Fibroblast of skin of left quadriceps (primary cell): ENCODE measurements at places on chromosomes 13 and 19.
A peak's percentile ranks its signal among the peaks of the same experiment; 100 is the strongest.

DNA sequence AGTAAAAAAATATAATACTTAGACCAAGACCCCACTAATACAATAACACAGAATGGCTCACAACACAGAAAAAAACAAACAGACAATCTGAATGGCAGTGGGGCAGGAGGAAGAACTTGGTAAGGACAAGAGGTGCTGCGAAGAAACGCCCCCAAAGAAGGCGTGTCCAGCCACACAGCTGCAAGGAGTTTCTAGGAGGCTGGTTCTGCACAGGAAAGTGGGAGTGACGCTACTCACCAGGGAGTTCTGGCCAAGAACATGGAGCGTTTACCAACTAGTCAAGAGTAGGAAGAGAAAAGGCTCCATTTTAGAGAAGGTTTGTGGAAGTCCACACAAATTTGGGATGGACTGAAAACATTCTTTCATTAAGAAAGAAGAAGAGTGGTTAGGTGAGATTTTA is 95.3 kb upstream of the SLC15A1 start:
- DNase-seq, result no peak

GRCh38 chr19:14418856-14419105 is 360 bp downstream of the DDX39A start:
- no peak for DNase-seq

- DNase-seq, result no peak
These were observed 60.5 kb upstream of the TPM4 start for GRCh38 chr19:16015805-16016173.

- no peak for DNase-seq
These were observed 21.8 kb downstream of the TSKS start for GRCh38 chr19:49741210-49741844.

DNA sequence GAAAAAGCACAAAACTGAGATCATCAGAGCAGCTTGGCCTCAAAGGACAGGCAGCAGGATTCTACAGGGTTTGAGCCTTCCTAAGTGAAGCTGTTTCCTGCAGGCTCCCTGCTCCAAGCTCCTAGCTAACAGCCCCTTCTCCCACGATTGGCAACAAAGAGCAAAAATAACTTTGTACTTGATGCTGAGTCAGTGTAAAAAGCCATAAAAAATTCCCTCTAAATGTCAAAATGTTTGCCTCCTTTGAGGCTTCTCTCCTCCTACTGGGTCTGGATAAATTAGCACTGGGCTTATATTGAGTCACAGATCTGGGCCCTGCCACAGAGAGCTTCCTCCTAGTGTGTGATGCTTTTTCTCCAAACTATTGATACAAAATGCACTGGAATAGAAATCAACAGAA is 153.3 kb downstream of the TNFRSF19 start:
- DNase-seq, result peak; percentile 69

DNA sequence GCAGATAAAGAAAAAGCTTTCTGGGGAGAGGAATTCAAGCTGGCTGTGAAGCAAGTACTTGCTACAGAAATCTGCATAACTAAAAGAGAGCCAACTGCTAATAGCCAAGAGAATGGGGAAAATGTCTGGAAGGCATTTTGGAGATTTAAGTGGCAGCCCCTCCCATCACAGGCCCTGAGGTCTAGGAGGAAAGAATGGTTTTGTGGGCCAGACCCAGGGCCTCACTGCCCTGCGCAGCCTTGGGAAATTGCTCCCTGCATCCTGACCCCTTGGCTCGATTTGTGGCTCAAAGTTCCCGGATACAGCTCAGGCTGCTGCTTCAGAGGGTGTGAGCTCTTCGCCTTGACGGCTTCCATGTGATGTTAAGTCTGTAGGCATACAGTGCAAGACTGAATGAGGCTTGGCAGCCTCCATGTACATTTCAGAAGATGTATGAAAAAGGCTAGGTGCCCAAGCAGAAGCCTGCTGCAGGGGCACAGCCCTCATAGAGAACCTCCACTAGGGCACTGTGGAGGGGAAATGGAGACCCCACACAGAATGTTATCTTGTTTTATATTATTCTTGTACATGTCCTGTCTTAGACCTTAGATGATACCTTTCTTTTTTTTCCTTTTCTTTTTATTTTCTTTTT is 34.4 kb downstream of the MZT1 start:
- DNase-seq, result no peak

DNA sequence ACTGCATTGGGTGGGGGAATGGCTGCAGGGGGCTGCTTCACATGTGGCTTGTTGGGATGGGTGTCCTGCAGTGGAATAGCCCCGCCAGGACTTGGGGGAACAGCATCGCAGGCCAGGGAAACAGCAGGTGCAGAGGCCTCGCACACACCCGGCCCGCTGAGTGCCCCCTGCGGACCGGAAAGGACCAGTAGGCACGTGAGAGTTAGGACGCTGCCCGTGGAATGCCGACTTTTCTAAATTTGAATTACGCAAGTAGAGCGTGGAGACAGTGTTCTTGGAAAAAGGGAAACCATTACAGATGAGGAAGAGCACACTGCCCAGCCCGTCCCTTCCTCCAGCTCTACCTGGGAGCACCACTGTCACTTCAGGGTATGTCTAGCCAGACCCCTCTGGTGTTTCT is 11.5 kb downstream of the DNM2 start:
- no peak for DNase-seq

- no peak for DNase-seq
These were observed 1.5 kb downstream of the ATCAY start for GRCh38 chr19:3882041-3882384.

- DNase-seq, result no peak
These were observed 9.6 kb downstream of the USP12 start for GRCh38 chr13:27161980-27162379.

DNA sequence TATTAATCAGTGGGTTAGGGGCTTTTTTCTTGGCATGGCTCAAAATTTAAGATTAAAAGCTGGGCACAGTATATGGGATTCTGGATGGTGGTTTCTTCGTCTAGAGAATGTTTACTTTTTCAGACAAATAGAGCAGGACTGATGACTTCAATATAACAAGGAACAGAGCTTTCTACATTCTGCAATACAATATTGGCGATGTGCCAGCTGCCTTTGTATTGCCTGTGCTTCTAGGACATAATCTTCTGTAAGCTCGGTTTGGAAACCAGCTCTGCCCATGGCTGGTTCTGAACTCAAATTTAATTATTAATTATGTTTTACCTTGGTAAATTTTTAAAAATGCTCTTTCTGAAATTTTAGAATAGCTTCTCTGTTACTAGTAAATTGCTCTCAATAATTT is 139.1 kb upstream of the TRPC4 start:
- DNase-seq, result no peak

GRCh38 chr19:55693336-55693974 is 18.4 kb downstream of the EPN1 start:
- DNase-seq, result no peak

DNA sequence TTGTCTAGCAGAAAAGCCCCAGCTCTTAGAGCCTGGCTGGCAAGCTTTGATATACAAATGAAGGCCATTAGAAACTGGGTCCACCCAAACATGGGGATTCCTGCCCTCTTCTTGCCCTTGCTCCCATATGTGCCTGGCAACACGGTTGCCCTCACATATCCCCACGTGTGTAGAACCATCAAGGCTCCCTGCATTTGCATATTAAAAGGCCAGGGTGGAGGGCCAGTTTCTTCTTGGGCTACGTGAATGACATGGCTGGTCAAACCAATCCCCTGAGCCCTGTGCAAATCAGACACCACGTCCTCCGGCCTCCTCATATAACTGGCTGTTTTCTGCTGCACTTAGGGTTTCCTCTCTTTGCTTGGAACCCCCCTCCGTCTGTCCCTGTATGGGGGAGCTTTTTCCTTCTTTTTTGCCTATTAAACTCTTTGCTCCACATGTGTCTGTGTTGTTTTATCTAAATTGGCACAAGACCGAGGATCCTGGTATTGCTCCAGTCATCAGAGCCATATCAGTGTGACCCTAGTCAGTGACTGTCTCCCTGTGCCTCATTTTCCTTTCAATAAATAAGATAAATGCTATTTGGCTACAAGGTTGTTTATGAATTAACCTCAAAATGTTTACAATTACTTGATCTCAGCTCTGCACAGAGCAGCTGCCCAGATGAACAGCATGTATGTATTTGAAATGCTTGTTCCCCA is 30.3 kb upstream of the CEACAM1 start:
- no peak for DNase-seq

GRCh38 chr13:85709721-85710120 is 89.5 kb downstream of the SLITRK6 start:
- no peak for DNase-seq

GRCh38 chr13:48679941-48680680 is 26.4 kb downstream of the CYSLTR2 start:
- DNase-seq, result no peak

DNA sequence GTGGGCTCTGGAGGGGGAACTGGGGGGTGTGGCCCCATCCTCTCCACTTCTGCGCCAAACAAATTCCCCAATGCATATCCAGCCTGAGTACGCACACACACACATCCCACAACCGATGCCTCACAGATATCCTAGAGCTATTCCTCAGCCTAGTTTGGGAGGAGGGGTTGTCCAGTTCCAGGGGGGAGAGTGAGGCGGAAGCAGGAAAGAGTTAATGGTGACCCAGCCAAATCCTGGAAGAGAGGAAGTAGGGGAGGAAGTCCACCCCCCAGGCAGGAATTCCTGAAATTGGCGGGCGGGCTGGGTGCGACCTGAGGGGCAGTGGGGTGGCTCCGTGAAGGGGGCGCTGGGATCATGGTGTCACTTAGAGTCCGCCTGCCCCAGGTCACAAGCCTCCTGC is 897 bp downstream of the GPR4 start:
- DNase-seq, result no peak

DNA sequence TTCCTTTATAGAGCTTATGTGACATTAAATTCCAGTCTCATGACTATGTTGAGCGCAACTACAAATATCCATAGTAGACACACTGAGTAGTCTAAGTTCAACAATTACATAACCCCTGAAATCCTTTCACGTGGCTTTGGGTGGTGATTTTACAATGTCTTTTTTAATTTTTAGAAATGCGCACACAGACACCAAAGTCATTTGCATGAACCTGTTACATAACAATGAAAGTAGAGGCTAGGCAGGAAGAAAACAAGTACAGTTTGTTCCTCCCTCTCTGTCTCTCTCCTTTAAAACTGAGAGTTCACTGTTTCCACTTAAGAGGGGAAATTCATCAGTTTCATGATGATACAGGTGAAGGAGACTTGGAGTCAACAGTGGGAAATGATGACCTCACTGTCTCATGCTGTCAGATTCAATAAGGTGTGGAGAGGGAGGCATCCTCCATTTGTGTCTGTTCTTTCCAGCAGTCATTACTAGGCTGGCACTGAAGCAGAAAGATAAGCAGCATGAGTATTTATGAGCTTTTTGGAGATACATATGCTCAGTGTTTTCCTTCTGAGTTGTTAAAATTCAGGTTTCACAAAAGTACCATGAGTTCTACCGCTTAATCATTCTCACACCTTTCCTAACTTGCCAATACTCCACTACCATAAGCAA is 201.8 kb downstream of the LHFPL6 start:
- no peak for DNase-seq

DNA sequence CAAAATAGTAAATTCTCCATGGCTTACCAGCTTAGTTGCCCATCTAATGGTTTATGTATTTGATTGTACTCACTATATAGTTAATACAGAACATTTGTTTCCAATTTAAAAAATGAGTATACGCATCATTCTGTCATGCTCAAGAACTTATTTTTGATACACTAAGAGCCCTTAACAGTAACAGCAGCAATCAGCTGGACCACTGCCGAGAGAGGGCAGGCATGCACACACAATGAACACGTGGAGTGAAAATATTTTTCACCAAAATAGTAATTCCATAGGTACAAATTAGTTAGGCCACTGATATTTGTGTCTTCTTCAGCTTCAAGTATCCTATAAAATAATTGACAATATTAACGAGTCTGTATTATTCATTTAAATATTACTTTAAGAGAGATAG is 109.9 kb downstream of the KLF12 start:
- DNase-seq, result no peak

DNA sequence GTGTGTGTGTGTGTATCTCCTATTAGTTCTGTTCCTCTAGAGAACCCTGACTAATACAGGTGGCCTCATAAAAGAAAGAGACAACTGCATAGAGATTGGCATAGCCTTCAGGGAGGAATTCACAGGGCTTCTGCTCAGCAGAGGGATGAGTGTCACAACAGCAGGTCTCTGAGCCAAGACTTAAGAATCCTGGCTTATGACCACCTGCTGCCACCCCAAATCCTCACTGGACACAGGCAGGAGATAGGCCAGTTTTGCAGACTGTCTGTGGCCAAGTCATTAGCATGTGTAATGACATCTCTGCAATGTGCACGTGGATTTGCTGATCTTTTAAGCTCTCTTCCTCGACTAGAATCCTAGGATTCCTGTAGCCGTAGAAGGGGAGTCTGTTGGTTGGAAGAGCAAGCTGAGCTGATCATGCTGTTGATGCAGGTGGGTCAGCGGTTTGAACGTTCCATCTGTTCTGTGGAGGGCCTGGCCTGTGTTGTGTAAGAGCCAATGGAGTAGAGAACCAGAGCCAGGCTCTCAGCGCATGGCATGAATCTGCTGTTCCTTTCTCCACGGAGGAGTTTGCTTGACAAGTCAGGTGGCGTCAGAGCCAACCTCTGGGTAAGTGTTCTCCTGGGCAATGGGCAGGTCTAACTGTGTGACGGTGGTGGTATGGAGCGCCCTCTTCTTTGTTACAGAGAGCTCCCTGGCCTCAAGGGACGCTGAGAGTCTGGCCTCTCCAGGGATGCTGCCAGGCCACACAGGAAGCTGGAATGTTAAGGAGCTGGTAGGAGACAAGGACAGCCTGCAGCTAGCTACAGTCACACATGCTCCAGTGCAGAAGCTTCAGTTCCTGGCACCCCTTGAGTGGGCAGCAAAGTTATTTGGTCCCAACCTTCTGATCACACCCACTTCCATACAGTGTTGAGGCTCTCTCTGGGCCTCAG is 503.1 kb downstream of the FOXO1 start:
- DNase-seq, result no peak

- no peak for DNase-seq
These were observed 80.5 kb downstream of the COL4A2 start for GRCh38 chr13:110387451-110388107.

GRCh38 chr13:111388851-111389500 is 68.5 kb downstream of the TEX29 start:
- no peak for DNase-seq

- DNase-seq, result no peak
These were observed 18.2 kb upstream of the AMER2 start for GRCh38 chr13:25190256-25190655.

DNA sequence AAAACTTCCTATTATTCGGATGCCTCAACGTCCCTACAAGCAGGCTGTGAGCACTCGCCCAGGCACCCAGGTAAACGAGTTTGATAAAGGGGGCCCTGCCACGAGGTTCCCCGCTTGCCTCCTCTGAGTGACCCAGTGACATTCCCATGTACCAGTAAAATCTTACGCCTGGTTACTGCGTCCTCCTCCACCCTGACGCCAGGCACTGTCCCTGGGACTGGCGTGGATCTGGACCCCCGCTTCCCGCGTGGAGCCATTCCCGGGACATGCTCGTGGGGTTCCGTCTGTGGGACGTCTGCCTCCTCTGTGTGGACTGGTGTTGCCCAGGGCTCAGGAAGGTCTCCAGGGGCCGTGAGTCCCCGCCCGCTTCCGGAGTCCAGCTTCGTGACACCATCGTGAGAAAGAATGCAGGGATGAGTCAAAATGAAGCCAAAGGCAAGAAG is 407 bp upstream of the ZNF550 start:
- no peak for DNase-seq

GRCh38 chr13:52455677-52456041 is 381 bp downstream of the CKAP2 start:
- DNase-seq, result peak; percentile 28

GRCh38 chr13:35252536-35253205 is 223.8 kb downstream of the MAB21L1 start:
- DNase-seq, result no peak

- DNase-seq, result no peak
These were observed 2878.3 kb upstream of the PCDH20 start for GRCh38 chr13:64293923-64294322.
